ENCODE measurements at places on chromosomes 4 and X. TPM values are rescaled to one million over a fixed set of nuclear protein-coding genes. Genes with fewer than 3 reads are reported as not detected.

Gene SHROOM2
- 23.6 TPM for total RNA-seq

Gene NPY1R
- total RNA-seq, result 12.4 TPM

Gene CHRDL1
- 36.6 TPM for total RNA-seq

Gene SMAD1
- 44.1 TPM for total RNA-seq

Gene RGN
- total RNA-seq, result 11.4 TPM

Gene SH3TC1
- total RNA-seq, result 13.4 TPM

Gene NOA1
- 20.5 TPM for total RNA-seq

Gene NUP62CL
- total RNA-seq, result 6.1 TPM

Gene PHOX2B
- 0.55 TPM for total RNA-seq

Gene UGT2A1
- total RNA-seq, result not detected

Gene RNF150
- total RNA-seq, result 47.7 TPM

Gene CLDN22
- total RNA-seq, result not detected

Gene CXorf58
- 0.22 TPM for total RNA-seq

Gene DHX15
- total RNA-seq, result 322 TPM

Gene PGAM4
- total RNA-seq, result not detected

Gene TENM3
- 88.6 TPM for total RNA-seq

Gene RPS6KA6
- total RNA-seq, result 19.5 TPM

Gene AMOT
- total RNA-seq, result 30.5 TPM

Gene CDKL2
- total RNA-seq, result 8.1 TPM

Gene PNMA6A
- 11.5 TPM for total RNA-seq

Gene IL9R
- not detected for total RNA-seq

Gene TKTL1
- total RNA-seq, result 2.3 TPM

Gene CHRNA9
- not detected for total RNA-seq

Gene ODAPH
- total RNA-seq, result not detected

Gene ZMAT1
- total RNA-seq, result 32.4 TPM

Gene EMCN
- 29.1 TPM for total RNA-seq
